ENCODE measurements at places on chromosomes 11 and 22. TPM values are rescaled to one million over a fixed set of nuclear protein-coding genes. Genes with fewer than 3 reads are reported as not detected.
A peak's percentile ranks its signal among the peaks of the same experiment; 100 is the strongest.

GRCh38 chr22:39917776-39918495, 17.1 kb downstream of the GRAP2 start:
- H3K27me3 ChIP-seq: peaks cover 13% of the 10 kb centered on the region
- H3K4me1 ChIP-seq: no peaks in the 10 kb centered on the region
- H3K27ac ChIP-seq: no peak overlapping the region
- H3K4me3 ChIP-seq: no peak overlapping the region

- no peaks in the 10 kb centered on the region for H3K36me3 ChIP-seq
- DNase-seq: no peak
- H3K4me3 ChIP-seq: no peak overlapping the region
- H3K27me3 ChIP-seq: peaks cover 30% of the 10 kb centered on the region
- no peaks in the 10 kb centered on the region for H3K4me1 ChIP-seq
Observed at GRCh38 chr11:69220561-69221051, 64.9 kb downstream of the SMIM38 start.

The MUC2 gene
- total RNA-seq: not detected

GRCh38 chr22:36756746-36757655, 18.9 kb downstream of the IFT27 start:
- DNase-seq: no peak
- H3K27ac ChIP-seq: no peak overlapping the region
- H3K36me3 ChIP-seq: no peaks in the 10 kb centered on the region

DNA sequence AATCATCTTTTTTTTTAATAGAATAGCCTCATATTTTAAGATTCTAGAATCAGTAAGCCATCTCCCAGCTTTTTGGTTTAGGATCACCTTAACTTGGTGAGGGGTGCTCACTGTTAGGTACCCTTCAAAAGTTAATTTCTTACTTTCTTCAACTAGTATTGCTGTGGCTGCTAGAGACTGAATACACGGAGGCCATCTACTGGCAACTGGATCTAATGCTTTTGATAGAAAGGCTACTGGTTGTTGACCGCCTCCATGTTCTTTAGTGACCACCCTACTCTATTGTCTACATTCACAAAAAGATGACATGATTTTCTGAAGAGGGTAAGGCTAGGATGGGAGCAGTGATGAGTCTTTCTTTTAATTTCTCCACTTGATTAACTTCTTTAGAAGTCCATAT, 16.7 kb upstream of the ALDH3B2 start:
- H3K36me3 ChIP-seq: no peaks in the 10 kb centered on the region
- peaks cover 13% of the 10 kb centered on the region for H3K4me1 ChIP-seq
- no peaks in the 10 kb centered on the region for H3K27me3 ChIP-seq
- no peak for DNase-seq
- no peak overlapping the region for H3K27ac ChIP-seq

The TBX10 gene
- total RNA-seq: 0.27 TPM

GRCh38 chr11:113274713-113275582, 39.4 kb upstream of the TTC12 start:
- H3K27ac ChIP-seq: no peak overlapping the region
- H3K27me3 ChIP-seq: peaks cover 3% of the 10 kb centered on the region
- no peaks in the 10 kb centered on the region for H3K4me1 ChIP-seq
- DNase-seq: no peak
- no peaks in the 10 kb centered on the region for H3K36me3 ChIP-seq

DNA sequence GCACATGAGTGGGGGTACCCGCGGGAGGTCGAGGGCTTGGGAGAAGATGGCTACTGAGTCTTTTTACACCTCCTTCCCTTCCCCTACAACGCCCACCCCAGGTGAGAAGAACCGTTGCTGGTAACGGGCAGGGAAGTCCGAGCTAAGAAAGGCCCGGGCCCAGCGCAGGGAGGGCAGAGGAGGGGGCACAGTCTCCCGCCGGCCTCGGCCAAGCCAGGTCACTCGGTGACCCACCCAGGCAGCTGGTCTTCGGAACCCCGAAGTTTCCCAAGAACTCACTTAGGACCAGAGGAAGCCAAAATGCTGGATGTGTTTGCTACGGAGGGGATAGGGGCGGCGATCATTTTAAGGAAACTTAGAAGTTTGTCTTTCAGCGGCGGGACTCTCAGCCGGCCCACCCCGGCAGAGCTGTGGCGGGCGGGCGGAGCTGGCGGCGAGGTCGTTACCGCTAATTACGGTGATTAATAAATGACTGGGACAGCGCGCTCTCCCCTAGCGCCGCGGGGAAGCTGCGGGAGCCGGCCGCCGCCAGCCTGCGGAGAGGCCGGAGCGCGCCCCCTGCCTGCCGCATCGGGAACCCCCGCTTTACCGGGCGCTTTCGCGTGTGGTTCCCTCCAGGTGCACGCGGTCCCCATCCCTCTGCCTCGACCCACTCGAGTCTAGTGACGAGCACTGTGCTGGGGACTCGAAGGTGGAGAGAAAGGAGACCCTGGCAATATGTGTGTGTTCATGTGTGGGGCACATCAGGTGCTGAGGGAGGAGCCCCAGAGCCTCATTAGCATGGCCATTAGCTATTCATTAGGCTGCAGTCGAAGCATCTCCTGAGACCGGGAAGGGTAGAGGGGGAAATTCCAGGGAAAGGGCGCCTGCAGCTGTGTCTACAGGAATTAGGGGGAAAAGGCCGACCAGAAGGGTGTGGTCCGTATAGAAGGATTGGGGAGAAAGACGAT, 945 bp downstream of the ROBO3 start:
- H3K4me3 ChIP-seq: peak overlapping the region; percentile 66
- no peak overlapping the region for H3K27ac ChIP-seq
- peaks cover 34% of the 10 kb centered on the region for H3K4me1 ChIP-seq
- H3K36me3 ChIP-seq: no peaks in the 10 kb centered on the region

DNA sequence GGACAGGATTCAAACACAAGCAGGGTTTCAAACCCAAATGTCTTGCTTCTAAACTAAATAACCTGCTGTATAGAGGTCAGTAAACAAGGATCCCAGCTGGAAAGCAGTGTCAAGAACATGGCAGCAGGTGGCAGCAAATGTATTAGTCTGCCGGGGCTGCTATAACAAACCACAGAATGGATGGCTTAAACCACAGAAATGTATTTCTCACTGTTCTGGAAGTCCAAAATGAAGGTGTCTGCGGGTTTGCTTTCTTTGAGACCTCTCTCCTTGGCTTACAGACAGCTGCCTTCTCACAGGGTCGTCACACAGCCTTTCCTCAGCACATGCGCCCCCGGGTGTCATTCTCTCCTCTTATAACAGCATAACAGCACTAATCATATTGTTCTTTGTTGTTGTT, 65.1 kb upstream of the LRRC55 start:
- H3K36me3 ChIP-seq: no peaks in the 10 kb centered on the region
- no peaks in the 10 kb centered on the region for H3K27me3 ChIP-seq
- DNase-seq: peak; percentile 25
- no peak overlapping the region for H3K4me3 ChIP-seq
- H3K27ac ChIP-seq: no peak overlapping the region
